Esophagus squamous epithelium (tissue), 5 donors: ENCODE measurements at places on chromosomes 7 and 10.

- peaks cover 22% of the 10 kb centered on the region for H3K4me1 ChIP-seq
- H3K36me3 ChIP-seq: peaks cover 90% of the 10 kb centered on the region
Observed at GRCh38 chr7:105622106-105622731, 40.9 kb upstream of the EFCAB10 start.

DNA sequence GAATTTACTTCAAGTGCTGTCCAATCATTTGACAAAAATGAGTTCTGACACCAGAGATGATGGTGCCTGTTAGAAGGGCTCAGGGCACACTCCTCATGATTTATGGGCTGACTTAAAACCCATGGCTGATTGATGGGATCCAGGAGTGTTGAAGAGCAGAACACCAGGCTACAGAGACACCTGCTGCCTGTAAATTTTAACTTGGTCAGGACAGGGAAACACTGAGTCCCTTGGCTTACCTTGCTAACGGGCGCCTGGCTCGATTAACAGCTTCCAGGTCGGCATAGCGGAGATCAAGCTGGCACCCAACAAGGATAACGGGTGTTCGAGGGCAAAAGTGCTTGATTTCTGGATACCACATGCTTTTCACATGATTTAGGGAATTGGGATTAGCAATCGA lies 51.4 kb downstream of the RHOBTB1 start:
- H3K4me1 ChIP-seq: no peaks in the 10 kb centered on the region
- no peak for DNase-seq
- no peaks in the 10 kb centered on the region for H3K27me3 ChIP-seq

- no peak overlapping the region for H3K4me3 ChIP-seq
- no peaks in the 10 kb centered on the region for H3K27me3 ChIP-seq
- peaks cover 32% of the 10 kb centered on the region for H3K4me1 ChIP-seq
- no peak for DNase-seq
- no peak overlapping the region for H3K27ac ChIP-seq
- H3K36me3 ChIP-seq: no peaks in the 10 kb centered on the region
Observed at GRCh38 chr7:159032322-159032721, 112.3 kb downstream of the VIPR2 start.

DNA sequence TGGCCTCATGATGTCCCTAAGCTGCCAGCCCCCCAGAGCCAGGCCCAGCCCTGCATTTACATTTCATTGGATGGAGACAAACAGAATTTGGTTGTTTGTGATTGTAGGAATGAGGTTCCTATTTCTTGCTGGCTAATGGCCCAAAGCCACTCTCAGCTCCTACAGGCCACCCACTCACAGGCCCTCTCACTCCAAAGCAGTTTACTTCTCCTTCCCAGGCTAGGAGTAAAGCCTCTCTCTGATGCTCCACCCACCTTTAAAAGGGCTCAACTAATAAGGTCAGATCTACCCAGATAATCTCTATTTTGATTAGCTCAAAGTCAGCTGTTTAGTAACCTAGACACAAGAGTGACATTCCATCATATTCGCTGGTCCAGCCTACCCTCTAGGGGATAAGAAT lies 11.2 kb upstream of the CUZD1 start:
- no peak overlapping the region for H3K4me3 ChIP-seq
- no peaks in the 10 kb centered on the region for H3K4me1 ChIP-seq
- H3K27me3 ChIP-seq: no peaks in the 10 kb centered on the region
- no peaks in the 10 kb centered on the region for H3K36me3 ChIP-seq

DNA sequence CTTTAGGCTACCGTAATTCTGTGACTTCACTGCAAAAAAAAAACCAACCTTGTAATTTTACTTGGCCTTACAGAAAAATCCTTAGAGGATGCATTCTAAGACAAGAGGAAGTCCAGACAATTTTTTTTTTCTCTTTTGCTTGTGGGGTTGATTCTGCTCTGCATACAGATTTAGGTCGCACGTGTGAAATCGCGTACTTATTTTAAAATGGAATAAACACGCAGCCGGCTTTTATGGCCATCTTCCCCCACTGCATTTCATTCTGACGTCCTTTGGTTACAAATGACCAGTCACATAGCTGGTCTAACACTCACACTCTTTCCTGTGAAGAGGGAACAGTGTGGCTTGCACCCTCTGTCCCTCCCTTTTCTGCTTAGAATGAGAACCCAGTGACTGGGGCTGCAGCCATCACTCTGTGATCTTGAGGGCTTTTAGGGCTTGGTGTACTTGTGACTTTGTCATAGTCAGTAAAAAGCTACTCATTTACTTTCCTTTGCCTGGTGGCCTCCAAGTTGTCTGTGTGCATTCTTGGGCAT lies 63.6 kb upstream of the CARD11 start:
- H3K27me3 ChIP-seq: no peaks in the 10 kb centered on the region
- no peak overlapping the region for H3K4me3 ChIP-seq
- no peaks in the 10 kb centered on the region for H3K4me1 ChIP-seq
- H3K36me3 ChIP-seq: no peaks in the 10 kb centered on the region

DNA sequence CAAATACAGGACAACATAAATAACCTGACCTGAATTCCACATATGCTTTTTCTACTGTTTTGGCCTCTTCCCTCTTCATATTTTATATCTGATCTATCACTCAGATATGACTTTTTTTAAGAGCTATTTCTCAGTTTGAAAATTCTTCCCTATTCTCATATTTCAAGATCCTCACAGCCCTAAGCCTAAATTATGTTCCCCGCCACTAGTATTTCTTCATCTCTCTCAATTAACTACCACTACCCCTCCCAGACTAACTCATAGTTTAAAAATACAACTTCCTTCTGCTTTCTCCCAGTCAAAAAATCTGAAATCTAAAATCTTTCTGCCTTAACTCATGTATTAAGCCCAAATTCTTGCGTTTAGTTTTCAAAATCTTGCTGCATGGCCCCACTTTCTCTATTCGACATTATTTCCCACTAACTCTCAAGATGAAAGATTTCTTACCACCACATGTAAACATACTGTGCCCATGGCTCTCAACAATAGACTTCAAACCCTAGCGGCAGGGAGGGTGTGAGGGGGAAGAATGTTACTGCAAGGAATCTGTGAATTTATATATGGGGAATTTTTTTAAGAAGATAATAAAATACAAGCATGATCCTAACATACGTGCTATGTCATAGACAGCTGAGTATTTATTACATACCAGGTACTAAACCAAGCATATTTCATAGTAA lies 64.6 kb downstream of the TFEC start:
- H3K4me3 ChIP-seq: no peak overlapping the region
- no peaks in the 10 kb centered on the region for H3K36me3 ChIP-seq
- no peak overlapping the region for H3K27ac ChIP-seq
- H3K27me3 ChIP-seq: no peaks in the 10 kb centered on the region
- no peaks in the 10 kb centered on the region for H3K4me1 ChIP-seq

DNA sequence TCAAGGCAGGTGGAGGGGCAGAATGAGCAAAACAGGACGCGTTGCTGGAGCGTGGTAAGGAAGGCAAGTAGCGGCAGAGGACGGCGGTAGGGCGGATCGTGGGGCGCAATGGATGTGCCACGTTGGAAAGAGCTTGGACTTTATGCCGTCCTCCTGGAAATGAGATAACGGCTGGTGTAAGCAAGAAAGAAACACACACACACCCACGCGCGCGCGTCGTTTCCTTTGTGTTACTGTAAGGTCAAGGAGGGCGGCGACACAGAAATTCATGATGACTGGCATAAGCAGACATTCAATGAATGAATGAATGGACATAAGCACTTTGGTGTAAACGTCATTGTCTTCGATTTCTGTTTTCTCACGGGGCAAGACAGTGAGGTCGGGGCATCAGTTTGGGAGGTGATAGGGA lies 683 bp upstream of the ENTPD7 start:
- no peaks in the 10 kb centered on the region for H3K27me3 ChIP-seq
- H3K4me1 ChIP-seq: peaks cover 21% of the 10 kb centered on the region
- H3K36me3 ChIP-seq: no peaks in the 10 kb centered on the region
- peak overlapping the region; percentile 88 for H3K27ac ChIP-seq
- H3K4me3 ChIP-seq: peak overlapping the region; percentile 97

DNA sequence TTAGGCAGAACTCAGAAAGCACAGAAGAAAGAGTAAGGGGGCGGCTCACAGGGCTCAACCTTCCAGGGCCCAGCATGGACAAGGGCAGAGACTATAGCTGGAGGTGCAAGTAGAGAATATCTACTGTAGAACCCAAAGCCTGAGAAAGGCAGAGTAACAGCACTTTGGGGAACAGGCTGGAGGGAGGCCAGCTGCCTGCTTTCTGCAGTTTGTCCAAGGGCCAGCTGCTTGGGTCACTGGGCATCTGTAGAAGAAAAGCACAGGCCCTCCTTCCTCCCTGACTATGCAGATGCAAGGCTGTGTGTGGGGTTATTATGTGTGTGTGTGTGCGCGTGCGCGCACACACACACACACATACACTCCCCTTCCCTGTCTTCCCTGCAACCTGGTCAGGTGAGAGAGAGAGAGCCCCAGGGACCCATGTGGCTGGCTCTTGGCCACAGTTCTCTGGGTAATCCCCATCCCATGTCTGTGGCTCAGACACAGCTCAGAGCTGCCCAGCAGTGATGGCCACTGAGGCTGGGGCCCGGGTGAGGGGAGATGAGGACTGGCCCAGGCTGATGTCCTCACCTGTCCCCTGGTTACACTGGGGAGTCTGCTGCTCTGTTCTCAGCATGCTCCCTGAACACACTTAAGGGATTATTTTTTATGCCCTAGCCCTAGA lies 9.0 kb downstream of the ADRA2A start:
- H3K36me3 ChIP-seq: no peaks in the 10 kb centered on the region
- no peaks in the 10 kb centered on the region for H3K27me3 ChIP-seq
- no peak overlapping the region for H3K27ac ChIP-seq
- H3K4me1 ChIP-seq: no peaks in the 10 kb centered on the region
- H3K4me3 ChIP-seq: no peak overlapping the region

DNA sequence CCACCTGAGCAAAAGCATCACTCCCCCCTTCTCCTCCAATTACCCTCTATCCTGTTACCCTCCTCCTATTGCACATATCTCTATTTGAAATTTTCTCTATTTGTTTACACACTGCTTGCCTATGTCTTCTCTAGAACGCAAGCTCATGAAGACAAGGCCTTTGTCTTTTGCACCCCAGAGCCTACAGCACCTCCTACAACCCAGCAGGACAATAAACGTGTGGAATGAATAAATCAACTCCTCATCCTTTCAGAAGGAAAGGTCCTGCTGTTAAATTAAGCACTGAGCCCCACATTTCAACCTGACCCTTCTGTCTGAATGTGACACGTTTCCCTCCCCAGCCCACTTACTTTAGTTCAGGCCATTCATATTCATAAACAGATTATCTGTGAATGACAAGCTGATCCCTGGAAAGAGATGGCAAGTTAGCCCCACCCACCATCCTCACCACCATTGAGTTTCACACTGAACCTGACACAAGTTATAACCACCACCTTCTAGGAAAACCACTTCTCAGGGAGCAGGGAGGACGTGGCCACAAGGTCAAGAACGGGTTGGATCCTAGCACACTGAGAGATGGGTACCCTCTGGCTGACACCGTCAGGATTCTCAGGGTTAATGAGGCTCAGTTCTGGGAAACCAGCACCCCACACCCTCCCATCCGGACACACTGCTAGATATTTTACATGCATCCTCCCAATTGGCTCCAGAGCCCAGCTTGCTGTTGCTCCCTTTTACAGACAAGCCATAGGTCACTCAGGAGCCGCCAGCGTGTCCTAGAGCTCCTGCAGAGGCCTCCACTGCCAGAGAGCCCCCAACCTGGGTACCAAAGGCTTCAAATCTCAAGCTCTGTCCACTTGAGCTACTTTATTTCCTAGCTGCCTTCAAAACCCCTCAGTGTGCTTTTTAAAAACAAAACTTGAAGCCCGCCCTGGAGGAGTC lies 934 bp downstream of the PRTFDC1 start:
- no peaks in the 10 kb centered on the region for H3K36me3 ChIP-seq
- H3K27me3 ChIP-seq: no peaks in the 10 kb centered on the region
- DNase-seq: no peak
- H3K4me3 ChIP-seq: peak overlapping the region; percentile 76
- H3K4me1 ChIP-seq: peaks cover 17% of the 10 kb centered on the region

- DNase-seq: no peak
- no peaks in the 10 kb centered on the region for H3K4me1 ChIP-seq
- no peak overlapping the region for H3K4me3 ChIP-seq
- H3K27me3 ChIP-seq: no peaks in the 10 kb centered on the region
- no peak overlapping the region for H3K27ac ChIP-seq
- no peaks in the 10 kb centered on the region for H3K36me3 ChIP-seq
Observed at GRCh38 chr7:149820622-149821190, 17.5 kb upstream of the ZNF862 start.

DNA sequence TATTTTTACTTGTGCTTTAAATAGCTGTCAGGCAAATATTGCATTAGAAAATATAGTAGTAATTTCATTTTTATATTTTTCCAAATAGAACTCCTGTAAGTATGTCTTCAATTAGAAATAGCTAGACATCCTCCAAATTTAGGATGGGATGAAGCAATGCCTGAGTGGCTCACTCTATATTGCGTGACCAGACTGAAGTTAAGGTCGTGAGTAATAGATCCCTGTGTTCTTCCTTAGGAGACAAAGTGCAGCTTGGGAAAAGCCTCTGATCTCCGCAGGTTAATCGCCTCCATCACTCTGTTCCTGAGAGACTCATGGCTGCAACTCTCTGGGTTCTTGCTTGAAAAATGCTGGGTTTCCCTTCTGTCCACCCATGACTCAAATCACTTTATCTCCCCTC lies 484.8 kb upstream of the ANKRD30A start:
- H3K27me3 ChIP-seq: no peaks in the 10 kb centered on the region
- H3K4me3 ChIP-seq: no peak overlapping the region
- H3K4me1 ChIP-seq: no peaks in the 10 kb centered on the region
- no peak overlapping the region for H3K27ac ChIP-seq
- no peak for DNase-seq

GRCh38 chr7:3204526-3204925 lies 96.5 kb upstream of the SDK1 start:
- DNase-seq: no peak
- peaks cover 3% of the 10 kb centered on the region for H3K4me1 ChIP-seq
- no peak overlapping the region for H3K4me3 ChIP-seq

DNA sequence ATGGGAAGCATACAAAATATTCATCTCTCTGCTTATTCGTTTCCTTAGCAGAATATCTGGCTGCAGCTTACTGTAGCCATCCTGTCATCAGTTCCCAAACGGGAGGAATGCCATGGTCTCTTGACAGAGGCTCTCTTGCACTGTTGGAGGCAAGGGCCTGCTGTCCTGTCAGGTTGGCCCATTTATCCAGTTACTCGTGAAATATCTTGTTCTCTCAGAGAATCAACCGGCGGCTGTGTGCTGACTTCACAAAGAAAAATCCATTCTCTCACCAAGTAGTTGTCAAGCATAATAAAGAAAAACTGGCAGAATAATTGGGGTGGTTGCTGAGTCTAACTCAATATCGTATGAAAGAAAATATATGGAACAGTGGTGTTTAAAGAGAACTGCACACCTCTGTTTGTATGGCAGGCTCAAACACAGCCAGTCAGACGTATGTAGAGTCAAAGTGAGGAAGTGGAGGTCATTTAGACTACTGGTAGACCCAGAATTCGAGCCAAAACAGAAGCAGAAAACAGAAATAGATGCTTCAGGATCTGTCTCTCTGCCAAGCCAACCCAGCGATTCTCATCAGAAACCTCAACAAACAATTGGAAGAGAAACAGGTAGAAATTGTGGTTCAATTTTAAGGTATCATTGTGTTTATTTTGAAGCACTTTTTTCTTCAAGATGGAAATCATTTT lies 349.2 kb upstream of the PRKCQ start:
- DNase-seq: no peak
- H3K36me3 ChIP-seq: no peaks in the 10 kb centered on the region
- H3K4me1 ChIP-seq: peaks cover 16% of the 10 kb centered on the region
- no peak overlapping the region for H3K27ac ChIP-seq
- no peak overlapping the region for H3K4me3 ChIP-seq

- H3K27me3 ChIP-seq: no peaks in the 10 kb centered on the region
- H3K4me3 ChIP-seq: no peak overlapping the region
- no peaks in the 10 kb centered on the region for H3K36me3 ChIP-seq
Observed at GRCh38 chr10:14534152-14534551, 203.4 kb upstream of the FRMD4A start.
